ENCODE measurements at places on chromosomes 6 and 20. TPM values are rescaled to one million over a fixed set of nuclear protein-coding genes. Genes with fewer than 3 reads are reported as not detected.

- no peak overlapping the region for H3K27ac ChIP-seq
- no peak for DNase-seq
- peak overlapping the region; percentile 5 for H3K4me3 ChIP-seq
- H3K4me1 ChIP-seq: peaks cover 23% of the 10 kb centered on the region
- peaks cover under 1% of the 10 kb centered on the region for H3K27me3 ChIP-seq
These were observed 17.0 kb upstream of the TOP1 start for GRCh38 chr20:41011551-41012067.

The HTR1E gene
- not detected for polyA plus RNA-seq

The MTCH1 gene
- polyA plus RNA-seq: 94.7 TPM

- no peaks in the 10 kb centered on the region for H3K36me3 ChIP-seq
- no peaks in the 10 kb centered on the region for H3K4me1 ChIP-seq
- DNase-seq: no peak
- no peak overlapping the region for H3K4me3 ChIP-seq
These were observed 187.7 kb upstream of the BMP2 start for GRCh38 chr20:6579824-6580223.

DNA sequence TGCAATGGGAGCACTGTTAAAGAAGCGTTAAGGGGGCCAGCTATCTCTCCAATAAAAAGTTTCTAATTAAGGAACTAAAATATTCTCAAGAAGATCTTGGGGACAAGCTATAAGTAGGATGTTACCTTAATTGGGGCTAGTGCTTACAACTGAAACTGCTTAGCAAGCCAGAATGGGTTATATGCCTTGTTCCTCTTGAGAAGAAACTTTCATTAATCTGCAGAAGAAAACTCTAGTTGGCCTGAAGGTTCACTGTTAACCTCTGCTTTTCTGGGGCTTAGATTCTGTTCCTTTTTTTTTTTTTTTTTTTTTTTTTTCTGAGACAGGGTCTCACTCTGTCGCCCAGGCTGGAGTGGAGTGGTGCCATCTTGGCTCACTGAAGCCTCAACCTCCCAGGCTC lies 82.2 kb downstream of the BACH2 start:
- H3K36me3 ChIP-seq: no peaks in the 10 kb centered on the region
- DNase-seq: no peak
- peaks cover 4% of the 10 kb centered on the region for H3K27me3 ChIP-seq
- no peak overlapping the region for H3K4me3 ChIP-seq
- H3K4me1 ChIP-seq: peaks cover 7% of the 10 kb centered on the region

DNA sequence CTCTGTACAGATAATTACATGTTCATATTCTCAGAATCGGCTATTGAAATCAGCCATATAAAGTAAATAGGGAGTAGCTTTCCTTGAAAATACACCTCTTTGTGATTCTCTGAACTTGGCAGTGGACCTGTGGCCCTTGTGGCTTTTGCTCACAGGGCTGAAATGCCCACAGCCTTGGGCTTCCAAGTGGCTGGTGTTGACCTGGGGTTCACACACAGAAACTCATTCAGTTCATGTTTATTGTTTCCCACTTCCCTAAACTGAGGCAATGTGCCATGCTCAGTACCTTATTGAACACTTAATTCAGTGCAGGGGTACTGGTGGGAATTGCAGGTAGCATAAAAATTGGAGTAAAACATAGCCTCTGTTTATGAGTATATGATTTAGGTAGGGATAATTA lies 19.1 kb upstream of the TULP4 start:
- peaks cover 21% of the 10 kb centered on the region for H3K36me3 ChIP-seq
- DNase-seq: no peak
- peaks cover 5% of the 10 kb centered on the region for H3K27me3 ChIP-seq

DNA sequence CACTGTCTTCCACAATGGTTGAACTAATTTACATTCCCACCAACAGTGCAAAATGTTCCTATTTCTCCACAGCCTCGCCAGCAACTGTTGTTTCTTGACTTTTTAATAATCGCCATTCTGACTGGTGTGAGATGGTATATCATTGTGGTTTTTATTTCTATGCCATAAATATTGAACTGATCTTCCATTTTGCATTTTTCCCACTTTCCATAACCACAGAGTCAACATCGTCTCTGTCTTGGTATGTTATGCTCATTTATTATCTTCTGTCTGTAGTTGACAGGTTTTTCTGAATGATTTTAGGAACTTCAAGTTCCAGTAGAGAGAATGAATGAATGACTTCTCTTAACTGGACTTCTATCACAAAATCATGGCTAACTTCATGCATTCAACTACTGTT lies 259.8 kb downstream of the UST start:
- H3K36me3 ChIP-seq: peaks cover 13% of the 10 kb centered on the region
- DNase-seq: no peak
- H3K4me1 ChIP-seq: peaks cover 7% of the 10 kb centered on the region
- no peak overlapping the region for H3K4me3 ChIP-seq

Measured in immature natural killer cell (primary cell).